NCI-H1436 (cell line): ENCODE measurements at places on chromosomes 16 and 17.

DNA sequence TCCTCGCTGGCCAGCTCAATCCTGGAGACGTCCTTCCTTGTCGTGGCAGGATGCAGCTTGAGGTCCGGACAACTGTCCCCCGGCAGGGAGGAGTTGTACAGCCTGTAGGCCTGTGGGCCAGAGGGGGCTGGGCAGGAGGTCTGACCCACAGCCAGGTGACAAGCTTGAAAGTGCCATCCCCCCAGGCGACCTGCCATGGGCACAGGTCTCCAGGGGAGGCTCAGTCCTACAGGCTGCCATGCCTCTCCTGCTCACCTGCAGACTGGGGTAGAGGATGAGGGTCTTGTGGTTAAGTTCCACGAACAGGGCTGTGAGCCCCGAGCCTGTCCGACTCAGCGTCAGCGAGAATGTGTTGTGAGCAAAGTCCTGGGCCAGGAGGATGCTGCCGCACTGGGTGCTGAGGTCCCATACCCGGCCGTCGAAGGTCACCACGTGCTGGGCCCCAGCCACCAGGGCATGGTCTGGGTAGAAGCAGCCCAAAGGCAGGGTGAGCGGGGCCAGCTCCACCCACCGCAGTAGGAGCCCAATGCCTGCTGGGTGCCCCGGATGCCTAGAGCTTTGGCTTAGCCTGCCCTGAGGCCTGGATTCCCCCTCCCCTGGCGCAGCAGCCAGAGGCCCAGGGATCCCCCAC lies 39.8 kb downstream of the RMI2 start:
- DNase-seq = no peak

GRCh38 chr17:81513753-81514488 lies 1.3 kb upstream of the ACTG1 start:
- DNase-seq = peak; percentile 59

- no peak for DNase-seq
Measured at GRCh38 chr16:65075877-65076276, 46.0 kb downstream of the CDH11 start.

GRCh38 chr17:10899281-10899680 lies 61.4 kb upstream of the PIRT start:
- no peak for DNase-seq

- no peak for DNase-seq
Measured at GRCh38 chr16:85640585-85640984, 27.5 kb downstream of the GSE1 start.

- DNase-seq = no peak
Measured at GRCh38 chr16:50678531-50678930, 2.6 kb downstream of the SNX20 start.

DNA sequence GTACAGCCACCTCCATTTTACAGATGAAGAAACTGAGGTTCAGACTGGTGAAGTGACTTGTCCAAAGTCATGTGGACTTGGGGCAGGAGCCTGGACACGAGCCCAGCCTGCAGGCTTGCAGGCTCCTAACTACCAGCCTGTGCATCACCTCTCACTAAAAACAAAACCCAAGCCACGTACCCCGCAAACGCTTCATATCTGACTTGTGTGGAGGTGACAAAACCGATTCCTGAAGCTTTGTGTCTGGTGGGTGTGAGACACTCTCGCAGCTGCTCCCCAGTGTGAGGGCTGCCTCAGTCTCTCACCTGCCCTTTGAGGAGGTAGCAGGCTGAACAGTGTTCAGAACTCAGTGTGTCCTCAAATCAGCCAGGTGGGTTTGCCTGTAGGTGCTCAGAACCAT lies 8.4 kb downstream of the HNF1B start:
- DNase-seq = no peak

DNA sequence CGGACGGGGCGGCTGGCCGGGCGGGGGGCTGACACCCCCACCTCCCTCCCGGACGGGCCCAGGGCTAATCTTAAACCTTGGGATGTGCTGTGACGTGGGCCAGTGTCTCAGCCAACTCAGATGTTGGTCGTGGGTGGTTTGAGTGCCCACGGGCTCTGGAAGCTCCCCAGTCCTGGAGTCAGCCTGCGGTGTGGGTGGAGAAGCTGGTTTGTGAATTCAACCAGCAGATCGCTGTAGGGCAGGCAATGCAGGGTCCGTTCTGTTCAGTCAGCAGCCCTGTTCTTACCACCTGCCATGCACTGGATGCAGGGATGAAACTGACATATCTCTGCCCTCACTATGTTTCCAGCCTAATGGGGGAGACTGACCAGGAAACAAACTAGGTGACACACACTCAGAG lies 8.0 kb upstream of the ZNF500 start:
- DNase-seq = no peak

DNA sequence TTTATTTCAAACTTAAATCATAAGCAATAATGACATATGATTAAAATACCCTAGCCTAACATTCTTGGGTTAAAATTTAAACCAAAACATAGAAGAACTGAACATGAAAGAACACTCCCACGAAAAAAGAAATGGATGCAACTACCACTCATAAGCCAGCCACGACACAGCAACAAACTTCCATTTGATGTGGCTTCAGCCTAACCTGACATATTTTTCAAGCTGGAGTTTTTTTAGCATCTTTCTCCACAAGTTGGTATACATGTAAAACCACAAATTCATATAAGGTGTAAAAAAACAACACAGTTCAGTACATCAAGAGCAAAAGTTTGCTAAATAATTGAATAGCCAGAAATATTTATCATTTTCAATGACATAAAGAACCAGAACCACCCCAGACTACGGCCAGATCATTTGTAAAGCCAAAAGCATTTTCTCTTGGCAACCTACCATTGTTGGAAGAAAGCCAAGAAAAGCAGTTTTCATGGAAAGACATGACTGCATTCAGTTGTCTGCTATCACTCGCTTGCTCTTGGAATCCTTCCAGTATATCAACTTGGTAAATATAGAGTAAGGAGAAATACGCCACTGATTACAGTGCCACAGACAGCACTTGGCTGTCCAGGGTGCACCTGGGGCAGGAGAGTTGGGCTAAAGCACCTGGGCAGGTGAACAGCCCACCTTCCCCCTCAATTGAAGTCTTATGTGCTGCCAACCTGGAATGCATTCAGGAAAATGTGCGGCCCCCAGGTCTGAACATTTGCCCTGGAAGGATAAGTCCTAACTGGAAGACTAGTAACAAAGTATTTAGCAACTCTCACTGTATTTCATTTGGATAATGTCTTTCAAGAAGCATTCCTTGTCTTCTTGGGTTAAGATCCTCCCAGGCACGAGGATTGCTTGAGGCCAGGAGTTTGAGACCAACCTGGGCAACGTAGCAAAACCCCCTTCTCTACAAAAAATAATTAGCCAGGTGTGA lies 60.5 kb downstream of the CREBBP start:
- DNase-seq = peak; percentile 67

DNA sequence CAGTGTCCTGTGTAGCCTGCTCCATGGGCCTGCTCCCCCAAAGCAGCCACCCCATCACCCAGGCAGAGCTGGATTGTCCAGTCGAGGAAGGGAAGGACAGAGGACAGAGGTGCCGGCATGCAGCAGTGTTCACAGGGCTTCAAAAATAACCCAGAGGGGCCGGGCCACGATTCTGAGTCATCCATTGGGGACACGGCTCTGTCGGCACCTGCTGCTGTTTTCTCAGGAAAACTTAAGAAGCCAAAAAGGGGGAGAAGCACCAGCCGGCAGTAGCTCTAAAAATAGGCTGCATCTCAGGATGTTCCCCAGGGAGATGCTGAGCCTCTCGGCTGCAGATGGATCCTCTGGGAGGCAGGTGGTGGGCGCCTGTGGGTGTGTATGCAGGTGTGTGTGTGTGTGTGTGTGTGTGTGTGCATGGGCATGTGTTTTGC lies 1.6 kb downstream of the CA7 start:
- DNase-seq = peak; percentile 78
